ENCODE measurements at places on chromosomes 7 and 10. TPM values are rescaled to one million over a fixed set of nuclear protein-coding genes. Genes with fewer than 3 reads are reported as not detected.

The DNAJC30 gene
- total RNA-seq, result 10.0 TPM

The CLCN1 gene
- 0.08 TPM for total RNA-seq

DNA sequence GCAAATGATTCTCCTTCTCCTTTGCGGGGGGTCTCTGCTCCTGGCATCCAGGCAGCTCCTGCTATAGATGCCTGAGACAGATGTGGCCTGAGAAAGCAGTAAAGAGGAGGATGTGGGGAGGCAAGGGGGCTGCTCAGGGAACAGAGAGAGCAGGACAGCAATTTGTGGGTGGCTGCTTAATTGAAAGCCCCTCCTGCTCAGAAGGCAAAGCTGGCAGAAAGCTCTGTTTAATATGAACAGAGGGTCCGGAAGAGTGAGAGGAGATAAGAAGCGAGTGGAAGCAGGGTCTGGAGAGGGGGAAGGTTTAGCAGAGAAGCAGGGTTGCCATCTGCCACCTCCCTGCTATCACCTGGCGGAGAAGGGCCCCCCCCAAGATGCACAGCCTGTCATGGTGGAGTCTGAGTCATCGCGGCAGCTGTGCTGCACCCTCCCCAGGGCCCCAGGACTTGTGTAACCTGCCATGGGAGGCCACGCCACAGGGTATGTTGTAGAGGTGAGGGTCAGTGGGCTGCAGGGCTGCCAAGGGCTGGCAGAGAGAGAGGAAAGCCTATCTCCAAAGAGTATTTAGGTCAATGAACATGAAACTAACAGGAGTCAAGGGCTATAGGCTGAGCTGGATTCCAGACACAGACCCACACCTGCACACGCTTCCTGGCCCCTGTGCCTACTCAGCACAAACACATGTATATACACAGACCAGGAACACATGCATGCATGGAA is 1109.8 kb upstream of the AUTS2 start:
- no peak overlapping the region for H3K27ac ChIP-seq
- H3K27me3 ChIP-seq, result no peaks in the 10 kb centered on the region
- no peak for DNase-seq
- no peaks in the 10 kb centered on the region for H3K4me1 ChIP-seq

DNA sequence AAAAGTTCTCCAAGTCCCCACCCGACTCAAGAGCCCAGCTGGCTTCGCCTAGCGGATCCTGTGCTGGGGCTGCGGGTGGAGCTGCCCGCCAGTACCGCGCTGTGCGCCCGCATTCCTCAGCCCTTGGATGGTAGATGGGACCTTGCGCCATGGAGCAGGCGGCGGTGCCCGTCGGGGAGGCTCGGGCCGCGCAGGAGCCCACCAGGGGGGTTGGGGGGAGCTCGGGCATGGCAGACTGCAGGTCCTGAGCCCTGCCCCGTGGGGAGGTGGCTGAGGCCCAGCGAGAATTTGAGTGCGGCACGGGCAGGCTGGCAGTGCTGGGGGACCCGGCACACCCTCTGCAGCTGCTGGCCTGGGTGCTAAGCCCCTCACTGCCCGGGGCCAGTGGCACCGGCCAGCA is 57.0 kb downstream of the TBC1D12 start:
- H3K27me3 ChIP-seq, result no peaks in the 10 kb centered on the region
- no peak overlapping the region for H3K27ac ChIP-seq
- no peaks in the 10 kb centered on the region for H3K36me3 ChIP-seq
- no peaks in the 10 kb centered on the region for H3K4me1 ChIP-seq

GRCh38 chr7:94451187-94451586 is 56.5 kb downstream of the COL1A2 start:
- H3K27me3 ChIP-seq, result peaks cover 8% of the 10 kb centered on the region
- no peaks in the 10 kb centered on the region for H3K4me1 ChIP-seq
- no peaks in the 10 kb centered on the region for H3K36me3 ChIP-seq
- H3K4me3 ChIP-seq, result no peak overlapping the region

DNA sequence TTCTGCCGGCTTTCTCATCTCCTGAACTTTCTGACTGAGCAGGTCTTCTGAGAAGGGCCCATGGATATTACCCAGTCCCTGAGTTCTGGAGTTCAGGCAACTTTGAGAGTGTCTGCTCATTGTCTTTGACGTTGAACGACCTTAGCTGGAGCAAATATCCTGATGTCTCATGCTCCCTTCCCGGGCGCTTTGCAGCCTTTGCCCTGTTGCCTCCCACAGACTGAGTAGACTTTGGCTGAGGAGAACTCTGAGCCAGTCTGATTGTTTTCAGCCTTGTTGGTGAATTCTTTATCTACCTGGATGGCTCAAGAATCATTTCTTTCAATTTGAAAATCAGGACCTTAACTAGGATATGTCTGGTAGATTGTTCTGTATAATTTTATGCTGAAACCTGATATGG is 353.7 kb downstream of the GLRX3 start:
- no peaks in the 10 kb centered on the region for H3K27me3 ChIP-seq
- DNase-seq, result no peak
- H3K27ac ChIP-seq, result no peak overlapping the region
- no peak overlapping the region for H3K4me3 ChIP-seq
- H3K4me1 ChIP-seq, result no peaks in the 10 kb centered on the region
- H3K36me3 ChIP-seq, result no peaks in the 10 kb centered on the region
